ENCODE measurements at places on chromosomes 1 and 21.

- DNase-seq = peak; percentile 88
Measured at GRCh38 chr21:38567335-38567969, 69.2 kb upstream of the ERG start.

GRCh38 chr1:108565512-108565911 is 5.6 kb downstream of the EEIG2 start:
- no peak for DNase-seq

- DNase-seq = no peak
Measured at GRCh38 chr1:183259924-183260323, 73.9 kb downstream of the LAMC2 start.

GRCh38 chr1:232274236-232274855 is 355.6 kb downstream of the SIPA1L2 start:
- DNase-seq = peak; percentile 2

DNA sequence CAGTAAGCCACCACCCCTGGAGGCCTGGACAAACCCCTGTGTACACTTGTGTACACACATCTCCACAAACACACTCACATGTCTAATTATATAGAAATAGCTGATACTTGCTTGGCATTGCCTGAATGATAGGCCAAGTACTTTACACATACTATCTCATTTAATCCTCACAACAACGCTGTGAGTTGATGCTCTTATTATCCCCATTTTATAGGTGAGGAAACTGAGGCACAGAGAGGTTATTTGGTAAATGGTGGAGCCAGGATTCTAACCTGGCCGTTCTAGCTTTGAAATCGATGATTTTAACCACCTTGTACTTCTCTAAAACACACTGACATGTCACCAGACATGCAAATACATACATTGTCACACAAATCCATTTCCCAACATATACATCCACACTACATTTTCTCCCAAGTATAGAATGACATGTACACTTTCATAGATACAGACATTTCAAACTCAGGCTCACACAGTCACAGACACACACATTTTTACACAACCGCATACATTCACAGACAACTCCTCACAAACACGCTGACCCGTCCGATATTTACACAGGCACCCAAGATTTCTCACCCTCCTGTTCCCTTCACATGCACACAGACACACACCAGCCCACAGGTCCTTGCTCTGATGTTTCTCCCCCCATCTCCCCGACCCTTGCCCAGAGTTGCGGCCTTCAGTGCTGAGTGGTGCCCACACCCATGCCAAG is 3.2 kb downstream of the ARHGEF19 start:
- no peak for DNase-seq

DNA sequence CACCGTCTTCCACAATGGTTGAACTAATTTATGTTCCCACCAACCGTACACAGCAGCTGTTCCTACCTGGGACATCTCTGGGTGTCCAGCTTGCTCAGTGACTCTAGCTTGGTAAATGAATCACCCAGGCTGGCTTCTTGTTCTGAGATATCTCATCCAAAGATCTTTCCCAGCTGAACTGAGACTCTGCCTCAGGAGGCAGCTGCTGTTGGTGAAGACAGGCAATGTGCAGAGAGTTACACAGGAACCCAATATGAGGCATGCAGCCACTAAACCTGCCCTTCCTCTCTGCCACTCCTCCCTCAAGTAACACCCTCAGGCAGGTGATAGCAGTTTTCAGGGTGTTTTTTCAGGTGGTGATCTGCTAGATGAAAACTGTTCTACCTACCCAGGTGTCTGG is 14.0 kb upstream of the FOXO6 start:
- DNase-seq = no peak

DNA sequence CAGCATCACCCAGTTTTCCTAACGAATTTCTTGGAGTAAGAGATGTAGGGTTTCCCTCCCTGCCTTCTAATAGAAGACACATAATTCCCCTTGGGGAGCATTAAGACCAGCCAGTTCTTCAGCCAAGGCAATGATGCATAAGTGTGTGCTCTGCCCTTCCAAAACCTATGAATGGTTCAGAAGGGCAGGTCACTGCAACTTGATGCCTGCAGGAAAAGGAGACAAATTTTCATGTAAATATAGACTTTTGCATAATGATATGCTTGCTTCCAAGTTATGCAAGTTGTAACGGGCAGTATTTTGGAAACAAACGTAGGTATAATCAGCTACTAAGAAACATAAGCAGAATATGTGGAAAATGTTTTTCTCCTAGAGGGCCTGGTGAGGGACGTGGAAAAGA is 31.6 kb downstream of the PTGS2 start:
- no peak for DNase-seq

DNA sequence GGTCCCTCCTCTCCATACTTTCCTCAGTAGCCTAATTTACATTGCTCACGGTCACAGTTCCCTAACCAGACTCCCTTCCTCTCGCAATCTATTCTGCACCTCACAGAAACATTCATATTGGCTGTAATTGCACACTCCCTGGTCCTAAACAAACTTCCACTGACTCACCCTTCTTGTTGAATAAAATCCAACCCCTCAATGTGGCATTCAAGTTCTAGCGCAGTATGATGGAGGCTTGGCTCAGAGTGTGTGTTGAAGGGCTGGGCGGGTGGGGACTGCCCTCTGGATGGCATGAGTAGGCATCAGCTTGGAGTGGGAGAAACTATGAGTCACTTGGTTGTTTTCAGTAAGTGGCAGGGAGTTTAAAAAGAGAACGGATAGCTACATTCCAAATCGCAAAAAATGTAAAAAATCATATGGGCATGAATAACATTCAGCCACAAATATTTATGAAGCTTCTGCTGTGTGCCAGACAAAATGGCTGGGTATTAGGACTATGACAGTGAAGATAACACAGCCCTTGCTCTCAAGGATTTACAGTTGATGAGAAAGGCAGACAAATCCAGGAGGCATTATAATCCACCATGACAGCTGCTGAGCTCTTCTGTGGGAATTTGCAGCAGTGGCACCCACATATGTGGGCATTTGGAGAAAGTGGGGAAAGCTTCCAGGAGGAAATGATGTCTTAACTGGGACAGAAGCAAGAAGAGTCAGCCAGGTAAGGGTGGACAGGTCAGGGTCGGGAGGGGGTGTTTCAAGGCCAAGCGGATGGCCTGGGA is 42.2 kb upstream of the LYST start:
- DNase-seq = no peak

DNA sequence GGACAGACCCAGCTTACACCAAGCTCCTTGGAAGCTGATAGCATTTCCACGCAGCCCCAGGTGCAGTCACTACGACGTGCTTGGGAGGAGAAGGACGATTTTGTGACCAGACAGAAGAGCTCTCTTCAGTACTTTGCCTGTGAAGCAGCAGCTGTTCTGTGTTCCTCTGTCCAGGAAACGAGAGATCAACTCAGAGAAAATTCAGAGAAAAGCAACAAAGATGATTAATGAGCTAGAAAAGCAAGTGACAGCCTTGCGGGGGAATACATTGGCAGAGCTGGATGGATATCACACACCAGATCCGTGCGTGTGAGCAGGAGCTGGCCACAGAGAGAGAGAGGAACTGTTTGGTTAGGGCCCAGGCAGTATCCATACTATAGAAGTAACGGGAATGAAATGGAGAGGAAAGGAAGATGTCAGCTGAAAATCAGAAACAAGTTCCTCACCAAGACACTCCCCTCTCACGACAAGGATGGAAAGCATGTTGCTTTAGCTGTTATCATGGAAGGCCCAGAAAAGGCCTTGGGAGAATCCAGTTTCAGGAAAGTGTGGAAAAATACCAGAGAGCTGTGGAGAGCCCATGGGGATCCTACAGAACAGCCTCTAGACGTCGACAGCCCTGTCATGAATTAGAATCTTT is 106.2 kb downstream of the TOMM20 start:
- DNase-seq = no peak

GRCh38 chr1:59775480-59775879 is 39.3 kb upstream of the HOOK1 start:
- no peak for DNase-seq

- DNase-seq = no peak
Measured at GRCh38 chr1:20361401-20361800, 70.7 kb downstream of the VWA5B1 start.

- no peak for DNase-seq
Measured at GRCh38 chr1:179743679-179744400, 749 bp downstream of the FAM163A start.

GRCh38 chr21:22725436-22725835 is 1727.2 kb downstream of the NCAM2 start:
- DNase-seq = no peak

- DNase-seq = no peak
Measured at GRCh38 chr1:235979176-235979575, 85.7 kb downstream of the NID1 start.

- DNase-seq = no peak
Measured at GRCh38 chr1:201584471-201585092, 45.7 kb downstream of the NAV1 start.

- DNase-seq = no peak
Measured at GRCh38 chr1:125065092-125065820, 3880.5 kb downstream of the SRGAP2C start.

- no peak for DNase-seq
Measured at GRCh38 chr1:91098299-91098906, 76.6 kb upstream of the ZNF644 start.

GRCh38 chr1:159339536-159339935 is 37.4 kb downstream of the FCER1A start:
- no peak for DNase-seq

GRCh38 chr1:109025694-109026093 is 16.2 kb downstream of the WDR47 start:
- no peak for DNase-seq

DNA sequence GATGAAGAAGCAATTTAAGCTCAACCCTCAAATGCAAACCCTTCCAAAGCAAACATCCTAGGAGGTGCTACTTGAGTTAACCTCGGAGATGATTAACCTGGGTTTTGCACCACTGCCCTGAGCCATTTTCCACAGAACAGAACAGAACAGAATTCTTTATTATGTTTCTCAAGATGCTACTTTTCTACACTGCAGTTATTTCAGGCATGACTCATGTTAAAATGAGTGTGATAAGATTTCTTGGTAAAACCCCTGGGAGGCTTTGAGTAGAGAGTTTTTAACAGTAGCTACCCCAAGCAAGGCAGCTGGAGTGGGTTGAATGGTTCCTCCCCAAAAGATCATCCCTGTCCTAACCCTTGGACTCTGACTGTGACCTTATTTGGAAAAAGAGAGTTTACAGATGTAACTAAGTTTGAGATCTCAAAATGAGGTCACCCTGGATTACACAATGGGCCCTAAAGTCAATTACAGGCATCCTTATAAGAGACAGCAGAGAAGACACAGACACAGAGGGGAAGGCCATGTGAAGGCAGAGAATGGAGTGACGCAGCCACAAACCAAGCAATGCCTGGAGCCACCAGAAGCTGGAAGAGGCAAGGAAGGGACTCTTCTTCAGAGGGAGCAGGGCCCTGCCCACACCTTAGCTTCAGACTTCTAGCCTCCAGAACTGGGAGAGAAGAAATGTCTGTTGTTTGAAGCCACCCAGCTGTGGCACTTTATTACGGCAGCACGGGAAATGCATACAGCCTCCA is 153.4 kb downstream of the ETS2 start:
- DNase-seq = peak; percentile 75

DNA sequence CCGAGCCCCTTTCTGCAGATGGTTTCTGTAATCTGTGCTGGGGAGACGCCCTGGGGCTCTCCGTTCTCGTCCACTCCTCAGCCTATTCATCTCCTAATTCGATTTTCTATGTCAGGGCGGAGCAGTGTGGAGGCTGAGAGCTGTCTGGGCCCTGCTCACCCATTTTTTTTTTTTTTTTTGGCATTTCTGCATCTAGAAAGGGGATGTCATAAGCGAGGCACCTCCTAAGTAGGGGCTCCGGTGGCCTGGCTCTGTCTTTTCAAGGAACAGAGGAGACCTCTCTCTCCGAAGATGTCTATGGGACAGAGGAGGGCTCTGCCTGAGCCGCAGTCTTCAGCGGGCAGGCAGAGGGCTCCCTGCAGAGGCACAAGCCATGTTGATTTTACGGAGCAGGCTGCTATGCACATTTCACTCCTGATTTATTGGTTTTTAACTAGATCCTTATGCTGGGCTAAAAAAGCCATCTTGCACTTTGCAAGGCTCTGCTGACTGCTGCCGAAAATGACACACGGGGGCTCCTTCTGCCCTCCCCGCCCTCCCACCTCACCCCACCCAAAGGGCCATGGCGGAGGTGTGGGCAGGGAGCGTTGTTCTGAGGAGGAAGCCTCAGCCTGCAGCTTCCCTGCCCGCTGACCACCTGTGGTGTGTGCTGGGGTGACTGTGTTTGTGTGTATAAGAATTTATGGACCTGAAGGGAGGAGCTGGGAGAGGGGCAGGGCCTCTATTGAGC is 71.0 kb downstream of the FOXD2 start:
- no peak for DNase-seq

DNA sequence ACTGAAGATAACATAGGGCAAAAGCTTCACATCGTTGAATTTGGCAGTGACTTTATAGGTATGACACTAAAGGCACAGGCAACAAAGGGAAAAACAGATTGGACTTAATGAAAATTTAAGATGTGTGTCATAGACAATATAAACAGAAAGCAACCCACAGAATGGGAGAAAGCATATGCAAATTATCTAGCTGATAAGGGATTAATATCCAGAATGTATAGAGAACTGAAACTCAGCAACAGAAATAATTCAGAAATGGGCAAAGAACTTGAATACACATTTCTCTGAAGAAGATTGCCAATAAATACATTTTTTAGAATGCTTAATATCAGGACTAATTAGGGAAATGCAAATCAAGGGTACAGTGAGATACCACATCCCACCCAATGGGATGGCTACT is 55.2 kb upstream of the ANGPTL1 start:
- DNase-seq = no peak

- DNase-seq = no peak
Measured at GRCh38 chr1:2271211-2271721, 43.1 kb downstream of the SKI start.

DNA sequence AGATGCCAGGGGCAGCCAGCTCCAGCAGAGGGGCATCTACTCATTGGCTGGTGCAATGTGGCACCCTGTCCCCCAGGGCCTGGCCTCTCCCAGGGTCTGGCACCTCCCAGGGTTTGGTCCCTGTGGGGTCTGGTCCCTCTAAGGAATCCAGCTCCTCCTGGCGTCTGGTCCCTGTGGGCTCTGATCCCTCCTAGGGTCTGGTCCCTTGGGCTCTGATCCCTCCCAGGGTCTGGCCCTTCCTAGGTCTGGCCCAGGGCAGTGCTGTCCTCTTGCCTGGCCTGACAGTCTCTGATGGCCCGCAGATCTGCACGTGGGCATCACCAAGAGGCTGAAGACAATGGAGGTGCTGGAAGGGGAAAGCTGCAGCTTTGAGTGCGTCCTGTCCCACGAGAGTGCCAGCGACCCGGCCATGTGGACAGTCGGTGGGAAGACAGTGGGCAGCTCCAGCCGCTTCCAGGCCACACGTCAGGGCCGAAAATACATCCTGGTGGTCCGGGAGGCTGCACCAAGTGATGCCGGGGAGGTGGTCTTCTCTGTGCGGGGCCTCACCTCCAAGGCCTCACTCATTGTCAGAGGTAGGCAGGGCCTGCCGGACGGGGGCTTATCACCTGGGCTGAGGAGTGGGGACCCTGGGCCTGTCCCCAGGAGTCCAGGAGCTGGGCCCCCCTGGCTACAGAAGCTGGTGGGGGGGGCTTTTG is 73.9 kb downstream of the OBSCN start:
- no peak for DNase-seq
